NCI-H1694 treated with DMSO at 0.1 percent for 48 hours (cell line): ENCODE measurements at places on chromosomes 6 and 20.

DNA sequence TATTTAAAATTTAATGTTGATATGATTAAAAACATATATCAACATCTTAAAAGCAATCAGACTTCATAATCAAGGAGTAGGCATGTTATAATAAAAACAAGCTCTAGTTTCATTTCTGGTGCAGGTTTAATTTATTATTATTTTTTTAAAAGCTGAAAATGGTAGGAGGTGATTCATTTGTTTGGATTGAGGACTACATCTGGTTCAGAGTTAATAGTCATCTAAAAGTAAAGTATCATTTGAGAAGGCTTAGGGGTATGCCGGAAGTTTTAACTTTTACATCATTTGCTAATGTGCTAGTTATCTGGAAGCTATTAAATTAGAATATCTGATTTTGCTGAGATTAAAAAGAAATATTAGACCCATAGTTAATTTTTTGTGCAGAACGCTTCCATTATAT, 169.5 kb upstream of the LAMA2 start:
- no peak for DNase-seq

- DNase-seq = no peak
Measured at GRCh38 chr6:29507319-29507718, 19.6 kb upstream of the MAS1L start.

- peak; percentile 88 for DNase-seq
Measured at GRCh38 chr6:156686301-156686994, 90.7 kb upstream of the ARID1B start.

GRCh38 chr6:142530566-142530965, 228.8 kb downstream of the ADGRG6 start:
- no peak for DNase-seq

DNA sequence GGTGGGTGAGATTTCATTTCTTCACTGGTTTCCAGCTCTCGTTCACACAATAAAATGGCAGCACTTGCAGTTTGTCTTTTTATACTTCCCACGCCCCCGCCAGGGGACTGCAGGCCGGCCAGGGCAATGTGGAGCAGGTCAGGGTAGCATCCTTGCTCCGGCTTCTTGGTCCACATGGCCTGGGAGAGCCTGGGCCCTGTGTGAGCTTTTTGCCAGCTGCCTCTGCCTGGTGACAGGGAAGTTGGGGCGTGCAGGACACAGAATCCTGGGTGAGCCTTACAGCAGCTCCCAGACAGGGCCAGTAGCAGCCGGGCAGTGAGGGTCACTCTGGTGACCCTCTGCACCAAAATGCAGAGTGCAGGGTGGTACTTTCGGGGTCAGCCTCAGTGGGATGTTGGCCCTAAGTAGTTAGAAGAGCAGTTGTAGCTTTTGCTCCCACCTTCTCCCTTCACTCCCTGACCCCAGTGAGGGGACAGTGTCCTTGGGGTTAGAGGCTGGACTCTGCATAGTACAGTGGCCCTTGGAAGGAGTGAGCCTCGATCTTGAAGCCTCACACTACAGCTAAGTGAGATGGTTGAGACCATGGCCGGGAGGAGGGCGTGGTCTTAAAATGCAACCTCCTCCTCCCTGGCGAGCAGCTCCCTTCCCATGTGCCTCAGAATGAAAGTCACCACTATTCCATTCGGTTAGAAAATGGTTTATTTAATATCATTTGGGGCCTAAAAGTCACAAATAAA, 23.8 kb downstream of the PYGB start:
- DNase-seq = no peak

- no peak for DNase-seq
Measured at GRCh38 chr6:79030511-79030910, 47.5 kb downstream of the PHIP start.
